Fibroblast of skin of left quadriceps (primary cell): ENCODE measurements at places on chromosomes 12 and 14.
A peak's percentile ranks its signal among the peaks of the same experiment; 100 is the strongest.

GRCh38 chr14:95835121-95835730 lies 41.4 kb upstream of the TUNAR start:
- DNase-seq = no peak

- DNase-seq = no peak
Measured at GRCh38 chr14:94628578-94628977, 16.4 kb downstream of the SERPINA3 start.

DNA sequence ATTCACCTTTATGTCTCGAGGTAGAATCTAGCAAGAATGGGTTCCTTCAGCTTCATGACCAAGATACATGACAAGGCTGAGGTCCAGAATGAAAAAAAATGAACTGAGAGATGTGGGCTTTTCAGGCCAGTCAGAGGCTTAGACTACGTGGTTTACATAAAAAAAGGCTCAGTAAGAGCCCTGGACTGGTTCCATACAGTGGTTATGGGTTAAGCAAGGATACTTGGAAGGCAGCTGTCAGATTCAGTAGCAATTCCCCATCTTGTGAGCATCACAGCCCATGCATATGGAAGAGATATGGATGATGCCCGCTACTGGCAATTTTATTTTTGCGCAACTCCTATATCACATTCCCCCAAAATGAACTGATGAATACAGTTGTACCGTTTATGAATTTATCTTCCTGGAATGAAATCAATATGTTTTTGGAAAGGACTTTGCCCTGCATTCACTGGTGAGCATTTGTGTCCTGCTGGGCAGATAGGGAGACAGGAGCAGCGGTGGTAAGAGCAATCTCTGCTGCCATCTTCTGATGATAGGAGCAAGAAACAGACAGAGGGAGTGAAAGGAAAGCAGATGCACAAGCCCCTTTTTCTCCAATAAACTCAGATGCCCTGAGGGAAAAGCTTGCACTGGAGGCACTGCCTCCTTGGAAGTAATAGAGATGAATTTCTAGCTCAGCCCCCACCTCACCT lies 280.4 kb downstream of the GALC start:
- peak; percentile 73 for DNase-seq

DNA sequence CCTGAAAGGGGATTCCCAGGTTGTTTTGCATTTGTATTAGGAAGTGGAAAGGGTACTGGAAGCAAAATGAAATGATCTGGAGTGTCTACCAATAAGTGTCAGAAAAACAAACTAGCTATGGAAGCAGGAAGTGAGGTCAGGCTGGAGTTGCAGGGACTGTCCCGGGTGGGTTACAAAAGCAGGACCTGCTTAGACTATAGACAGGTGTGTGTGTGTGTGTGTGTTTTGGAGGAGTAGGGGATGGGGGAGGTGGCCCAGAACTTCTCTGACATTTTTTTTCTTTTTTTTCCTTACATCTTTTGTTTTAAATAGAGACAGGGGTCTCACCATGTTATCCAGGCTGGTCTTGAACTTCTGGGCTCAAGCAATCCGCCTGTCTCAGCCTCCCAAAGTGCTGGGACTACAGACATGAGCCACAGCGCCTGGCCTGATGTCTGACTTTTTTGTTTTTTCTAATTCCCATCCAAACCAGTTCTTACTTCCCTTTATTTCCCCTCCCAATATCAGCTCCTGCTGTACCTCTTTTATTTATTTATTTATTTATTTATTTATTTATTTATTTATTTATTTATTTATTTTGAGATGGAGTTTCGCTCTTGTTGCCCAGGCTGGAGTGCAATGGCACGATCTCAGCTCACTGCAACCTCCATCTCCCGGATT lies 512 bp upstream of the RND1 start:
- DNase-seq = no peak

DNA sequence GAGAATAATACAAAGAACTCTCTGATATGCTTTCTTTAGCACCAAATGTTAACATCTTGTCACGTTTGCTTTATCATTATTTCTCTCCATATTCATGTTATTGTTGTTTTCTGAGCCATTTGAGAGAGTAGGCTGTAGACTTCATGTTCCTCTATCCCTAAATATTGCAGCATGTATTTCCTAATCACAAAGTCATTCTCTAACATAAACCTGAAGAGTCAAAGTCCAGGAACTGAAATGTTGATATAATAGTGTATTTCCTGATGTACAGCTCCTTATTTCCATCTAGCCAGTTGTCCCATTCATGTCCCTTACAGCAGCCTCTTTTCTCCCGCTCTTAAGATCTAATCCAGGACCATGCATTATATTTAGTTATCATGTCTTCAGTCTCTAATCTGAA lies 72.8 kb downstream of the SPATS2 start:
- DNase-seq = no peak

- DNase-seq = no peak
Measured at GRCh38 chr14:101199028-101199770, 295.7 kb upstream of the RTL1 start.

DNA sequence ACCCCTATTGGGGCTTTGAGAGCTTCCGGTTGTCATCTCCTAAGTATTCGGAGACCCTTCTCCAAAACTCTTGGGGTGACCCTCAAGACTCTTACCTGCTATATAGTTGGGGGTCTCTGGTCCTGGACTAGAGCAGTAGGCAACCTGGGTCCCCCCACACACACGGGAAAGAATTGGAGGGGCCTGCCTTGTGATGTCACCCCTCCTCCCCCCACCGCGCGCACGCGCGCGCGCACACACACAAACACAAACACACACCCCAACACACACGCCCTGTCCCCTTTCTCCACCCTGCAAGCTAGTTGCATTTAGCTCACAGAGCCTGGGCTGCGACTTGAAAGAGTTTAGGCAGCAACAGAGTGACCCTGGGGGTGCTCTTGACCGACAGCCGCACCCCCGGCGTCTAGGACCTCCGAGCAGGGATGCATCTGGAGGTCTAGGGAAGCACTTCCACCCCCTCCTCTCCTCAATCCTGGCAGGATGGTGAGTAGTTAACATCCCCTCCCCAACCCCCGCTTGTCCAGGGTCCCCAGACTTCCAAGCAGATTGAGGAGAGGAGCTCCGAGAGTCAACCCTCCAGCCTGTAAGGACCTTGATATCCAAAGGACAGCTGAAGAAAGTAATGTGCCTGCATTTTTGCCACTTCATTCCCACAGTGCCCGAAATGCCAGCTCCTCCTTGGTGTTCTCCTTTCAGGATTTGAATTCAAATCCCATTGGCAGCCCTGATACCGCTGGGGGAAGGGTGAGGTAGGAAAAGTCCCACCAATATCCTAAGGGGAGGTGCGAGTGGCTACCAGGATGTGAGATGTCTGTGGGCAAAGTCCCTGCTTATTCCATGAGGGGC lies 1.4 kb upstream of the DNAJC14 start:
- DNase-seq = peak; percentile 36

- no peak for DNase-seq
Measured at GRCh38 chr12:124466216-124467128, 100.9 kb downstream of the NCOR2 start.

DNA sequence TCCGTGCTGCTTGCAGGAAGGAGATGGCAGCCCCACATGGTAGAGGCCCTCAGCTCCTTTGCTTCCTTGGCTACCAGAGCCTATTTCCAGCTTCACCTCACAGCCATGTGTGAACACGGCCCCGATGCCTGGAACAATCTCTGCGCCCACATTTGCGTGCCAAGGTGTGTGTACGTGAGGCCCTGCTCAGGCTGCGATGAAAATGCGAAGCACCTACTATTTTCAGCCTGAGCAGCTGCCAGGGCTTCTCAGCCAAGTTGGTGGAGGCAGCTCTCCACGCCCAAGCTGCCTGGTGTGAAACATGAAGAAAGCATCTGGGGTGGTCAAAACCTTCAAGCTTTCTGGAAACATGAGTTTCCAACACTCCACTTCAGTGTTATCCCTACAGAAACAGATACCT lies 177.8 kb upstream of the EGLN3 start:
- DNase-seq = no peak

DNA sequence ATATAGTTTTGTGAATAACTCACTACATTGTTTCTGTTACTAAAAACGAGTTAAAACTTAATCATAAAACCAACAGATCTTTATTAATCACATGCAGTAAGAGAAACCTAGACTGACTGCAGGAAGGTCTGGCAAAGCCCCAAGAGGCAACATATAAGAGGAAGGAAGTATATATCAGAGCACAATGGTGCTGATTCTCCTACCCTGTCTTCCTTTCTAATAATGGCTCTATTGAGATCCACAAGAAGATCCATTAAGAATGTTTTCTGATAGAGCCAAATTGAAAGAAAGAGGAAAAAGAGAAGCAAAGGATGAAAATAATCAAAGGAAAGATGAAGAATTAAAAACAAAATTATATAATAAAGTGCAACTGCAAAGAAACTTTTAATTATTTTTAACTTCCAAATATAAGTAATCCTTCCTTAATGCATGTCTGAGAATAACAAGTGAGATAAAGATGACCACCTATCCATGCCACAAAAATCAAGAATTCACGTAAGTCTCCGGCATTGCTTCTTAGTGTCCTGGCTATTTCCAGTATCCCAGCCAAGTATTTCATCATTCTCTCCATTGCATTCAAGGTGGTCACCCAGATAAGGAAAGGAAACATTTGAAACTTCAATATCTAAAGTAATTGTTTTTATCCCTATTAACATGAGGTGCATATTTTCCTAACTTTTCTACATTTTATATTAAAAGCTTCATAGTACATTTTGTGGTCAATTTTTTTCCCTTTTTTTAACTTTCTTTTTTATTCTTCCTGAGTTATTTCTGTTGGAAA lies 62.2 kb downstream of the SOX5 start:
- no peak for DNase-seq

- no peak for DNase-seq
Measured at GRCh38 chr12:11684393-11684792, 34.9 kb downstream of the ETV6 start.

- no peak for DNase-seq
Measured at GRCh38 chr12:103397536-103397935, 98.2 kb downstream of the C12orf42 start.

DNA sequence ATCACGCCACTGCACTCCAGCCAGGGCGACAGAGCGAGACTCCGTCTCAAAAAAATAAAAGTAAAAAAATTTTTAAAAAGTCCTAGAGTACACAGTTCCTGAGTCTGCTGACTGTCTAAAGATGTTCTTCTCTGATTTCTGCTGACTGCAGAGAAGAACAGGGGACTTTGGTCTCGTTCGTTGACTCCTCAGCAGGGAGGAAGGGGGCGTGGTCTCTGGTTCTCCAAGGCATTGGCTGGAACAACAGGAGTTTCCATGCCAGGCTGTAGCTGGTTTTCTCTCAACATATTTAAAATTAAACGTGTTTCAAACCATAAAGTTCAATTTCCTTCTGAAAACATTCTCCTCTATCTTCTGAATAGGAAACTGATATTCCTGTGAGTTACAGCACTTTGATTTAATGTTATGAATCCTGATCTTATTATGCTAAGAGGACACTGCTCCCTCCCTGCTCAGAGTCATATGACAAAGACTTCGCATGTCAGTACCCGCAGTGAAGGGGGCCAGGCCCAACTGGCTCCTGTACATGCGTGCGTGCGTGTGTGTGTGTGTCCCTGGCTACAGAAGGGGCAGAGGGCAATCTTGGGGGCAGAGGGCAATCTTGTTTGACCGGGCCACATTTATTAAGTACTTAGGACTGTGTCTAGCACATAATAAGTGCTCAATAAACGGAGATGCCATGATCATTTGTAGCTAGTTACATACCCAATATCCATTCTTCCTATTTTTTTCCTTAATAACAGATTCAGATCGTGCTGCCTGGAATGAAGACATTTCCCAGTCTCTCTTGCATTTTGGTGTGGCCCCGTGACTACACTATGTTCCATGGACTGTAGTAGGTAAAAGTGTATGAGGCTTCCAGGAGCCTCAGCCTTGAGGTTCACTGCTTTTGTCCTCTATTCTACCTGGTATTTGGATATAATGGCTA lies 16.5 kb upstream of the HNF1A start:
- no peak for DNase-seq
